ENCODE measurements at places on chromosomes 11 and 22. TPM values are rescaled to one million over a fixed set of nuclear protein-coding genes. Genes with fewer than 3 reads are reported as not detected.

- no peak overlapping the region for H3K27ac ChIP-seq
- no peak overlapping the region for H3K4me3 ChIP-seq
- no peaks in the 10 kb centered on the region for H3K27me3 ChIP-seq
- no peak for DNase-seq
Measured at GRCh38 chr11:92644595-92645445, 324.6 kb upstream of the MTNR1B start.

DNA sequence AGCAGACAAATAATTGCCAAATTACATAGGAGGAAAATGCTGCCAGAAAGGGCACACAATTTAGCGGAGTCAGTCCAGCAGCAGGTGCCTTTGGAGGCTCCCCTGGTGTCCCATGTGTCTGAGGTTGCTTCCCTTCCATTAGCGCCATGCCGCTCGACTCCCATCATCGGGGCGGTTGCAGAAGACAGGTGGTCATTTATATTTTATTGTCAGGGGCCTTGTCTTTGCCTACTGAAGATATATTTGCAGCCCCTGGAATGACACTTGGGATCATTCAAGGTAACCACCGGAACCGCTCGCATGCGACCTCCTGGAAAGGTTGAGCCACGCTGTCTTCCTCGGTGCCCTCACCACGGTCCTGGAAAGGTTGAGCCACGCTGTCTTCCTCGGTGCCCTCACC is 298.3 kb downstream of the TBC1D22A start:
- H3K27ac ChIP-seq: no peak overlapping the region
- H3K4me1 ChIP-seq: no peaks in the 10 kb centered on the region
- H3K4me3 ChIP-seq: no peak overlapping the region
- no peak for DNase-seq

DNA sequence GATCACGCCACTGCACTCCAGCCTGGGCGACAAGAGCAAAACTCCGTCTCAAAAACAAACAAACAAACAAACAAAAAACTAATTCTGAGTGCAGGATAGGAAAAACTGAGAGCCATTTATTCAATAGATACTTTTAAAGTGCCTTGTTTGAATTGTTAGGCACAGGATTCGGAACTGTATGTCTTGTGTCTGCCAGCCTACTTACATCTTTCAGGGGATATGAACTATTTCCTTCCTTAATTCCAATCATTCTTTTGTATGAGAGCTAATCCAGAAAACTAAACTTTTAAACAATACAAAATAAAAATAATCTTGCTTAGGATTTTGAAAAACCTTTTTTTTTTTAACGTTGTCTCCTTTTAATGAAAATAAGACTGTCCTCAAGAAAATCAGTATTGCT is 12.6 kb downstream of the UVRAG start:
- H3K4me3 ChIP-seq: no peak overlapping the region
- no peaks in the 10 kb centered on the region for H3K27me3 ChIP-seq
- H3K4me1 ChIP-seq: peaks cover 16% of the 10 kb centered on the region
- peaks cover 2% of the 10 kb centered on the region for H3K36me3 ChIP-seq
- no peak for DNase-seq
- no peak overlapping the region for H3K27ac ChIP-seq

GRCh38 chr22:22786301-22787115 is 101.1 kb upstream of the IGLL5 start:
- H3K27me3 ChIP-seq: no peaks in the 10 kb centered on the region
- H3K36me3 ChIP-seq: no peaks in the 10 kb centered on the region
- H3K4me1 ChIP-seq: peaks cover 46% of the 10 kb centered on the region
- DNase-seq: no peak
- no peak overlapping the region for H3K27ac ChIP-seq

SCGB1A1 gene
- not detected for total RNA-seq

OR8G5 gene
- total RNA-seq: not detected

PAX6 gene
- total RNA-seq: not detected

MFNG gene
- 148 TPM for total RNA-seq
